Naive B cell (primary cell): ENCODE measurements at places on chromosomes 7 and 10. TPM values are rescaled to one million over a fixed set of nuclear protein-coding genes. Genes with fewer than 3 reads are reported as not detected.

The CDH23 gene
- polyA plus RNA-seq, result 0.17 TPM

GRCh38 chr7:129832701-129833227, 120.0 kb downstream of the UBE2H start:
- no peak for DNase-seq

GRCh38 chr7:137970253-137970975, 31.5 kb downstream of the CREB3L2 start:
- DNase-seq, result no peak

- DNase-seq, result no peak
These were observed 240.8 kb downstream of the BICC1 start for GRCh38 chr10:58753425-58753824.

DNA sequence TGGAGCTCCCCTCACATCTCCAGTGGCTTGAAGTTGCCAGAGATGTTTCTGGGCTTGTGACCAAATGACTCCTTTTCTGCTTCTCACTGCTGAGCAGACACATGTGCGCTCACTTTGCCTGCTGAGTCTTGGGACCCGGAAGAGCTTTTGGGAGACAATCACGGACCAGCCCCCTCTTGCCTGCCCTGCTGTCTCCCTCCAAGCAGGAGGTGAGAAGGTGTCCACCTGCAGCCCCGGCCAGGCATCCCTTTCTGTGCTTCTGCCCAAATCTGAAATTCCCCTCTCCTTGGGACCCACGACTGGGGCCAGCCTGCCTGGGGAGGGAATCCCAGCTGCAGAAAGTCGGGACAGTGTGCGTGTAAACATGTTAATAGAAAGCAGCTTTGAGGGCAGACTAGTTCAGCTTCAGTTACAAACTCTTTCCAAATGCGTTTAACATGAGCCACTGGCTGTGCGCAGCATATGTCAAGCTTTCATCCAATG, 31.7 kb downstream of the HTRA1 start:
- DNase-seq, result no peak

- no peak for DNase-seq
These were observed 38.9 kb upstream of the TOMM7 start for GRCh38 chr7:22861576-22861975.

The MUC3A gene
- polyA plus RNA-seq, result not detected

DNA sequence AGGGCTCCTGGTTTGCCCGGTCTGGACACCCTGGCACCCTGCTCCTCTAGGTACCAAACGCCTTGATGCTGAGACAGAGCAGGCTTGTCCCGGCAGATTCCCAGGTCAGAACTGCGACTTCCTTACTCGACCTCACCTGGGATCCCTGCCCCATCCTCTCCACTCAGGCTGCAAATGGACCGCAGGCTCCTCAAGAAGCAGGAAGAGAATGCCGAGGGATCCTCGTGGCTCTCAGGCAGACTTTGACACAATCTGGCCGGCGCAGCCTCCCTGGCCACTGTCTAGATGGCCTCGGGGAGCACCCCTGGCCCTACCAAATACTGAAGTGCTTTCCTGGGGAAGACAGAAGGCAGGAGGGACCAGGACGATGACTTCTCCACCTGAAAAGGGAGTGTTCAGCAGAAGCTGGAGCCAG, 421 bp upstream of the NODAL start:
- no peak for DNase-seq

GRCh38 chr10:88896372-88896993, 16.4 kb downstream of the STAMBPL1 start:
- no peak for DNase-seq

GRCh38 chr7:24854866-24855265, 97.6 kb upstream of the GSDME start:
- DNase-seq, result no peak

The LIPN gene
- polyA plus RNA-seq, result not detected

The NPFFR1 gene
- not detected for polyA plus RNA-seq

DNA sequence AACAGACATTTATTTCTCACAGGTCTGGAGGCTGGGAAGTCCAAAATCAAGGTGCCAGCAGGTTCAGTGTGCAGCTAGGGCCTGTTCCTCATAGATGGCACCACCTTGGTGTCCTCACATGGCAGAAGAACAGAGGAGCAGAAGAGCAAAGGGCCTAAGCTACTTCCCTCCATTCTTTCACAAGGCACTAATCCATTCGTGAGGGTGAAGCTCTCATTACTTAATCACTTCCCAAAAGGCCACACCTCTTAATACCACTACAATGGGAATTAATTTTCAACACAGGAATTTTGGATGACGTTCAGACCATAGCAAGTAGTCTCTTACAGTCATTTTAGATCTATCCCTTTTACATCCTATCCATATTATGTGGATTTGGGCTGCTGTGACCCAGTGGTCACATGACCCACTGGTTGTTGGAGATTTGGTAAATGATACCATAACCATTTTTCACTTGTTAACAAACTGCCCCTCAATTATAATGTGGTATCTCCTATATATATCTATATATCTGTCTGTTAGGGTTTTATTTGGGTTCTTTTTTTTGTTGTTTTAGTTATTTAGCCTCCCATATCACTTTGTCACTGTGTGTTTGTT, 63.4 kb downstream of the BBS9 start:
- DNase-seq, result no peak

DNA sequence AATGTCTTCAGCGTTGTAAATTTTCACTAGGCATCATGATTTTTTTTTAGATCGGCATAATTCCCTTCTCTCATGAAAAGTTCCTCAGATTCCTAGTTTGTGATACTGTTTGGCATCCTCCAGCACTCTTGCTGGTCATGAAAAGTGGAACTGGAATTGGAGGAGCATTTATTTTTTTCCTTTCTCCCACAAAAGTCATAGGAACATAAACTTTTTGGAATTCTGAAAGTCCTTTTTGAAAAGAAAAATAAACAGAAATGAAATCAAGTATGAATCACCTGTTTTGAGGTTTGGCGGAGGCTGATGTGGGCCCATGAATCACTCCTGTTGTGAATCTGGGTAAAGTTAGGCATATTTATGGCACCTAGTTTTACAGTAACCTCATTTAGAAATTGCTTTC, 17.7 kb downstream of the CACNB2 start:
- no peak for DNase-seq

GRCh38 chr7:80145780-80146422, 11.3 kb downstream of the GNAI1 start:
- no peak for DNase-seq

GRCh38 chr7:89265631-89266030, 470.1 kb upstream of the TEX47 start:
- no peak for DNase-seq

DNA sequence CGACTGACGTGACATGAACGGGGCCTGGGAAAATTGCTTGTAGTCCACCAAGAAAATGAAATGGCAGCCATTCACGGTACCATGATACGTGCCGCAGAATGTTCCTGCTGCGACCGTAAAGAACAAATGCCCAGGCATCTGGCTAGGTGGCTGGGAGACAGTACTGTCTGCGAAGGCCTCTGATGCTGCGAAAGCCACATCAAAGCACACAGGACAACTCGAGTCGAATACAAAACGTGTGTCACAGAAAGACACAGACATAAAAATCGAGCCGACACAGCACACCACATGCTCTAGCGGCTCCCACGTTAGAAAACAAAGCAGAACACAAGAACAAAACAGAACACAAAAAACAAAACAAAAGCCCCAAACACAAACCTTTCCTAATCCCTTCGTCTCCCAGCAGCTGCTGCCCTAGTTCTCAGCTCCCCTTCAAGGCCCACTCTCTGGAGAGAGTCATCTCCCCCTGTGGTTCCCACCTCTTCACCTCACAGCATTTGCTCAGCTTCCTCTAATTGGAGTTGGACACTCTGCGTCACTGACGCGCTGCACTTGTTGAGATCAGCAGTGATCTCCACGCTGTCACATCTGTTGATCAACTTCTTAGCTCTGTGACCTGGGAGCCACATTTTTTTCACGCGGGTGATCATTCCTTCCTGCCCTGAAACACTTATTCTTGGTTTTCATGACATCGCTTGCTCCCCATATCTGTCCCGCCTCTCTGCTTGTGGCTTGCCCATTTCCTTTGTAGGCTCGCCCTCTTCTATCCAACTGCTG, 112.2 kb downstream of the CLEC2L start:
- no peak for DNase-seq

DNA sequence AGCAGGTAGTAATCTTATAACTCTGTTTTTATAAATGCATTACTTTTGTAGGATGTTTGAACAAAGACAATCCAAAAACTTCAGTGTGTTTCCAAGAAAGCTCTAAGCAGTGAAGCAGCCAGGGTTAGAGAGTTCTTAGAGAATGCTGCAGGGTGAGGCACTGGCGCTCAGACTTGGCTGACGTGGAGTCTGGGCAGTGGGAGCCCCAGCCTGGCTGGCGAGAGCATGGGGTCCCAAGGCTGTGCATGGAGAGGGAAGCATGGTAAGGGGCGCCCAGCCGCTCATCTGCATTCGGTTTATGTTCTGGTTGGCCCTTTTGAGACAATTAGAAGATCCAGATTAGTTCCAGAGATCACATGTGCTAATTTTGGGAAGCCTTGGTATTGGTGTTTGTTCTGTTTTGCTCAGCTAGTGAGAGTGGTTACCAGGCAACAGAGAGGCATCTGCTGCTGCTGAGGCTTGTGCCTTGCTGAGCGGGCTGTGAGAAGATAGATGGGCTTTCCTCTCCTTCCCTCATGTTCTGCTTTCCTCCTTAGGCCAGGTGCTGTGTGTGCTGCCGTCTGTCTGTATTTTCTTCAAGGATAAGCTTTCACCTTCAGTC, 10.3 kb downstream of the SUN1 start:
- no peak for DNase-seq

The CEP55 gene
- polyA plus RNA-seq, result 0.24 TPM

DNA sequence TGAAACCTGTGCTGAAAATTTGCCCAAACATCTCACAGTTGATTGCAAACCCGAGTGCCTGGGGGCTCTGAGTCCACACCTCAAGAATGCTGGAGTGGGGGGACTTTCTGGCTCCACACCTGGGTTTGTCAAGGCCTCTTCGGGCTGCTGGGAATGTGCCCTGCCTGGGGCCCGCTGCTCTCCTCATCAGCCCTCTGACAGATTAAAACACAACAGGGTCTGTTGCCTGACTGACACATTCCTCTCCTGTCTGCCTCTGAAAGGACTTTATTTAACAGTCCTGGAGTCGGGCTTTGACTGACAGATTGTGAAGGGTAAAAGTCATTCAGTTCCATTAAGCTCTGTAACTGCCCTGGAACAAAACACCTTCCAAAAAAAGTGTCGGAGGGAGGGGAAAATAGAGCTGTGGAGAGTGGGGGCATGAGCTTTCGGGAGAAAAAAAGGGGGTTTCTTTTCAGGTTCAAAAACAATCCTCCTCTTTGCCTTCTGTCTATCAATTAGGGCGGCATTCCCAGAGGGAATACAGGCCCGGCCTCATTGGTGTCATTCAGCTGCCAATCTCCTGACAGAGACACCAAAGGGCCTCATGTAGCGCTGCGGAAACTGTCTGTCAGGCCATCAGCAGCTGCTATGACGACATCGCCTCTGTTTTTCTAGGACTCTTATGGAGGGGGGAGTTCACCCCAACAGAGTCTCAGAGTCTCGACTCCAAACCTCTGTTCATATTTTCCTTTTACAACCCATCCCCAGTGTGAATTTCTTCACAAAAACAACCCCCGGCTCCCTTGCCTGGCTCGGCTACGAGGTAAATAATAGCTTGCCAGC, 398.8 kb upstream of the NFE2L3 start:
- no peak for DNase-seq

- DNase-seq, result no peak
These were observed 225.3 kb downstream of the KIF20B start for GRCh38 chr10:89926736-89927135.

- no peak for DNase-seq
These were observed 354.5 kb upstream of the VWC2 start for GRCh38 chr7:49418963-49419362.
